ENCODE measurements at places on chromosomes 13 and 19.

GRCh38 chr13:48233889-48234488, 983 bp downstream of the ITM2B start:
- no peak for DNase-seq

DNA sequence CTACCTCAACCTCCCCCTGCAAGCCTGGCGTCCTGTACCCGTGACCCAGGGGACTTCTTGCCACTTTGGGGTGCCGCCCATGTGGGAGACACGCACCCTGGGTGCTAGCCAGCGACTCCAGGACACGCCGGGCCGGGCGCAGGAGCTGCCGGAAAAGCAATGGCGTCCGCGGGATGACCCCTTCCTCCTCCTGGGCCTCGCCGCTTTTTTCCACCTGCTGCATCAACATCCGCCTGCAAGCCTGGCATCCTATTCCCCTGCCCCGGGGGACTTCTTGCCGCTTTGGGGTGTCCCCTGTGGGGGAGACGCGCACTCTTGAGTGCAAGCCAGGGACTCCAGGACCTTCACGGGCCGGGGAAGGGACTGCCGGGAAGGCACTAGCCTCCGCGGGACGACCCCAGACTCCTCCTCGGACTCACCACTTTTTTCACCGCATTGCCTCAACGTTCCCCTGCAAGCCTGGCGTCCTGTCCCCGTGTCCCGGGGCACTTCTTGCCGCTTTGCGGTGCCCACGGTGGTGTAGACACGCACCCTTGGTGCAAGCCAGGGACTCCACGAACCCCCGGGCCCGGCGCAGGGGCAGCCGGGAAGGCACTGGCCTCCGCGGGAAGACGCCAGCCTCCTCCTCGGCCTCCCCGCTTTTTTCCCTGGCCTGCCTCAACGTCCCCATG, 237.8 kb downstream of the TUBA3C start:
- DNase-seq: no peak

- DNase-seq: no peak
These were observed 205.3 kb upstream of the DACH1 start for GRCh38 chr13:72072261-72072660.

- no peak for DNase-seq
These were observed 35.3 kb downstream of the RGCC start for GRCh38 chr13:41492432-41493260.

DNA sequence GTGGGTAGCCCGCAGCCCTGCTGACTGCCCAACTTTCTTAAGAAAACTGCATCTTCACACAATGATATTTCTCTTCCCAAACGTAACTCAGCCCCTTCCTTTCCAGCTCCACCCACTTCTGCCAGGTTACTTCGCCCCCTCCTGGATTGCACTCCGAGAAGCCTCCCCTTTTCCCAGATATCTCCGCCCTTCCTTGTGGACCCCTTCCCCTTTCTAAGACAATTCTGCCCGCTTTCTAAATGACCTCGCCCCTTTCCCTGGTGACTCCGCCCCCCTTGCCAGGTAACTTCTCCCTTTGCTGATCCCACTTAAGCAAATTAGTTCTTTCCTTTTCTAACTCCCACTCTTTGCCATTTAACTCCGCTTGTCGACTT, 2.6 kb downstream of the VSIG10L start:
- DNase-seq: no peak

- no peak for DNase-seq
These were observed 767.6 kb upstream of the SLITRK1 start for GRCh38 chr13:84649853-84650252.

- DNase-seq: no peak
These were observed 1.2 kb upstream of the TRIM13 start for GRCh38 chr13:49995625-49996101.

GRCh38 chr13:27022571-27023311, 148.9 kb downstream of the USP12 start:
- DNase-seq: no peak

- DNase-seq: no peak
These were observed 6.4 kb downstream of the EPN1 start for GRCh38 chr19:55681131-55682092.

- no peak for DNase-seq
These were observed 26.2 kb upstream of the C19orf12 start for GRCh38 chr19:29741226-29741625.

DNA sequence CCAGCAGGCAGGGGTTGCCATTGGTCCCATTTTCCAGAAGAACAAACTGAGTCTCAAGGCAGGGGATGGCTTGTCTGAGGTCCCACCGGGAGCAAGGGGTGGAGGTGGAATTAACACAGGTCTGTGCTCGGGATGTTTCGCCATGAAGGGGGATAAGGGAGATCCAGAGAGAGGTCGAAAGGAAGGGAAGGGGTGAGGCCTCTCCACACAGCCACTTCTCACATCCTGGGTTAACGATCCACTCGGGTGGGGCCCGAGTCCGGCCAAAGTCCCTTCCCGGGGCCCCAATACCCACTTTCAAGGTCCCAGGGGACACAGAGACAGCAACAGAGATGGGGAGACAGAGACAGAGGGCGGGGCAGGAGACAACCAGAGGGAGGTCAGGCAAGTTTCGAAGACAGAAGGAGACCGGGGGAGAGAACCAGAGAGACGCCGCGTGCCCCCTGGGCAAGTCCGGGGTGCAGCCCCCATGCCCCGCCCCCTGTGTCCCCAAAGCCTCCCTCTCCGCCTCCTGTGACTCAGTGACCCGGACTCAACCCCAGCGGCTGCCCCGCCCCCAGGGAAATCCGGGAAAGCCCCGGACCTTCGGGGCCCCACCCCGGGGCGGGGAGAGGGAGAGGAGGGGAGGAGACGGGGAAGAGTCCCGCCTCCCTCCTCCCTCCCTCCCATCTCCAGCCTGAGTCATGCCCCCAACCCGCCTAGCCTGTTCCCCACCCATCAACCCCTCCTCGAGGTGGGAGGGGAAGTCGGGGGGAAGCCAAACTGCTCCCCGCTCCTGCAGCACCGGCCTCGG, 1.4 kb upstream of the BCL3 start:
- DNase-seq: peak; percentile 87

- no peak for DNase-seq
These were observed 2.9 kb upstream of the HOOK2 start for GRCh38 chr19:12778017-12778904.

DNA sequence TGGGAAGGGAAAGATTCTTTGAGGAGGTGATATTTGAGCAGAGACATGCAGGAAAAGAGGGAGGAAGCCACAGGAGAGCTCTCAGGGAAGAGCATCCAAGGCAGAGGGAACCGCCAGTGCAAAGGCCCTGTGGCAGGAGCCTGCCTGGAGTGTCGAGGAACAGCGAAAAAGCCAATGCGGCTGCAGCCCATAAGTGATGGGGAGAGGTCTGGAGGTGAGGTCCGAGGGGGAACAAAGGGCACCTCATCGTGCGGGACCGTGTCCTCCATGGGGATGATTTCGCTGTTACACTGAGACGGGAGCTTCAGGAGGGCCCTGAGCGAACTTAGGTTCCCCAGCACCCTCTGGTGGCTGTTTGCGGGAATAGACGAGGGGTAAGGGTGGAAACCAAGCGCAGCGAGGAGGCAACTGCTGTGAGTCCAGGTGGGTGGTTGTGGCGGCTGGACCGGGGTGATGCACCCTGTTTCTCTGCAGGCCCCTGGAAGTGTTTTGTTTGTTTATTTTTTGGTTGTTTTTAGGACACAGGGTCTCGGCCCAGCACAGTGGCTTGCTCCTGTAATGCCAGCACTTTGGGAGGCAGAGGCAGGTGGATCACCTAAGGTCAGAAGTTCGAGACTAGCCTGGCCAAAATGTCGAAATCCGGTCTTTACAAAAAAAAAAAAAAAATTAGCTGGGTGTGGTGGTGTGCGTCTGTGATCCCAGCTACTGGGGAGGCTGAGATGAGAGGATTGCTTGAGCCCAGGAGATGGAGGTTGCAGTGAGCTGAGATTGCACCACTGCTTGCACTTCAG, 5.9 kb upstream of the EHD2 start:
- no peak for DNase-seq

DNA sequence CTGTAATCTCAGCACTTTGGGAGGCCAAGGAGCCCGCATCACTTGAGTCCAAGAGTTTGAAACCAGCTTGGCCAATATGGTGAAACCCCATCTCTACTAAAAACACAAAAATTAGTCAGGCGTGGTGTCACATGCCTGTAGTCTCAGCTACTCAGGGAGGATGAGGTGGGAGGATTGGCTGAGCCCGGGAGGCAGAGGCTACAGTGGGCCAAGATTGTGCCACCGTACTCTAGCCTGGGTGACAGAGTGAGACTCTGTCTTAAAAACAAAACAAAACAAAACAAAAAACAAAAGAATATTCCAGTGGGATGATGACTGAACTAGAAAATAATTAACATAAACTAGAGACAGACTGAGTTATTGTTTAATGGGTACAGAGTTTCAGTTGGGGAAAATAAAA, 81.7 kb upstream of the ABCC4 start:
- DNase-seq: no peak

DNA sequence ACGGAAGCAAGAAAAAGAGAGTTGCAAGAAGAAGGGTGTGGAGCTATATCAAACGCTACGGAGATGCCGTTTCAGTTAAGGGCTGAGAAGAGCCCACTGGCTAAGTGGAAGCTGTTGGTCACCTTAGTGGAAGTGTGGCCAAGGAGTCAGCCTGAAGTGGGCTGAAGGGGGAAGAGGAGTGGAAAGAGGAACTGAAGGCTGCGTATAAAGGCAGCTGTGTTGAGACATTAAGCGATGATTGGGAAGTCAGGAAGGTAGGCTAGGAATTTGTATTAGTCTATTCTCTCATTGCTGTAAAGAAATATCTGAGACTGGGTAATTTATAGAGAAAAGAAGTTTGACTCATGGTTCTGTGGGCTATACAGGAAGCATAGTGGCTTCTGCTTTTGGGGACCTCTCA, 14.1 kb upstream of the FRY start:
- no peak for DNase-seq

GRCh38 chr19:5054551-5055456, 85.9 kb downstream of the KDM4B start:
- no peak for DNase-seq

DNA sequence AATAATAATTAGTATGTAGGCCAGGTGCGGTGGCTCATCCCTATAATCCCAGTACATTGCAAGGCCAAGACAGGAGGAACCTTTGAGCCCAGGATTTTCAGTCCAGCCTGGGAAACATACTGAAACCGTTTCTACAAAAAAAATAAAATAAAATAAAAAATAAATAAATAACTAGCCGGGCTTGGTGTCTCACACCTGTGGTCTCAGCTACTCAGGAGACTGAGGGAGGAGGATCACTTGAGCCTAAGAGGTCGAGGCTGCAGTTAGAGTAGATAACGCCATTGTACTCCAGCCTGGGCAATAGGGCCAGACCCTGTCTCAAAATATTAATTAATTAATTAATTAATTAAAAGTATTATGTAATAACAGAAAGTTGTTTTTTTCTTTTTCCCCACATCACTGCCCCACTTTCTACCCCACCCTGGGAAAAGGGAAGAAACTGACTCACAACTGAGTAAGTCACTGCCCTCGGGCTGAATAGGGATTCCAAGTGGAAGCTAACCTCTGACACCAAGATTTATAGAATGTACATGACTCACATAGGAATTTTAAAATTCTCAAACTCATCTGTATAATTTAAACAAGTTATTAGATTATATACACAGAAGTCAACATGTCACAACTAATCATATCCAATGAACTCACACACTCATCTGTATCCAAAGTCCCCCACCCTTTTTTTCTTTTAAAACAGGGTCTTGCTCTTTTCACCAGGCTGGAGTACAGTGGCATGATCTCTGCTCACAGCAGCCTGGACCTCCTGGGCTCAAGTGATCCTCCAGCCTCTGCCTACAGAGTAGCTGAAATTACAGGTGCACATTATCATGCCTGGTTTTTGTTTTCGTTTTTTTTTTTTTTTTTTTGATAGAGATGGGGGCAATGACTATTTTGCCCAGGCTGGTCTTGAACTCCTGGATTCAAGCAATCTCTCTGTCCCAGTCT, 12.5 kb downstream of the ZNF611 start:
- DNase-seq: peak; percentile 44

- no peak for DNase-seq
These were observed 1181.9 kb downstream of the OLFM4 start for GRCh38 chr13:54210397-54211049.

GRCh38 chr19:24062190-24062589, 24.8 kb upstream of the ZNF254 start:
- no peak for DNase-seq

- no peak for DNase-seq
These were observed 40.6 kb downstream of the UQCRFS1 start for GRCh38 chr19:29172302-29172701.

- DNase-seq: no peak
These were observed 224.2 kb upstream of the STARD13 start for GRCh38 chr13:33509642-33510229.

DNA sequence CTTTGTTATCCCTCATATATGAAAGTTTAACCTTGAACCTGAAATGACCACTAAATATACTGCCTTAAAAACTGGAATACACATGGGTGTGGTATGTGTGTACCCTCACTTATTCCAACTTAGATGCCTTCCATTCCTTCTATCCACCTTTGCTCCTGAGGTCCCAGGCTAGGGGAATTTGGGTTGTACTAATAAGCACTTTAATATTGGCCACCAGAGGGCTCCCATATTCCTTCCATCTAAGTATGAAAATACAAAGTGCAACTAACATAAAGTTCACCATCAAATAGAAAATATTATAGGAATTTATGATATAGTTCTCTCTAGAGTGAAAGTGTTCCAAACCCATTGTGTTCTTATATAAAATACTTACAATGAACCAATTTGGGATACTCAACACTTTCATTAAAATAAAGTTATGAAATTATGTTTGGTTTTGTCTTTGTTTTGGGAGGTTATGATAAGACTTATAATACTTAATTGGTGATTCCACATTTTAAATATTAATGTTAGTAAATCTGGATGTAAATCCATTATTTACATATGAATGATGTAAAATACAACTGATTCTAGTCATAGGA, 62.3 kb downstream of the ITGBL1 start:
- DNase-seq: no peak

GRCh38 chr13:99415851-99416331, 85.4 kb upstream of the TM9SF2 start:
- no peak for DNase-seq

DNA sequence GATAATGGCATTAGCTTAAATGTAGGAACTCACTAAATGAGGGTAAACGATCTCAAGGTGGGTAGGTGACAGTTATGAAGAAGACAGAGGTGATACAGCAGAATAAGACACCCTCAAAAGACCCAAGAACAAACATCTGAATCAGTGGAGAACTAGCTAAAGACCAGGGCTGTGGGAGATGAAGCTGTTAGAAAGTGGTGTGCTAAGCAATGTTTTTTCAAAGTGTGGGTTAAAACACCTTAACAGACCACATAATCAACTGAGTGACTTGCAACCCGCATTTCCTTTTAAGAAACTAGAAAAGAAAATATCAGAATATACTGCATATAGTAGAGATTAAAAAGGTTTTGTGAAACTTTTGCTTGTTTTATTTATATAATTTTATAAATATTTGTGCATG, 70.0 kb downstream of the ZDHHC20 start:
- DNase-seq: no peak
